Hematopoietic multipotent progenitor cell treated with erythropoietin and hydrocortisone succinate and interleukin-3 and kit ligand, for 17 days (in vitro differentiated cells): ENCODE measurements at places on chromosomes 16 and 17.

- no peak for DNase-seq
These were observed 351 bp downstream of the MYL4 start for GRCh38 chr17:47209499-47209898.

- DNase-seq: peak; percentile 68
These were observed 240.3 kb upstream of the GSE1 start for GRCh38 chr16:85372627-85373372.

DNA sequence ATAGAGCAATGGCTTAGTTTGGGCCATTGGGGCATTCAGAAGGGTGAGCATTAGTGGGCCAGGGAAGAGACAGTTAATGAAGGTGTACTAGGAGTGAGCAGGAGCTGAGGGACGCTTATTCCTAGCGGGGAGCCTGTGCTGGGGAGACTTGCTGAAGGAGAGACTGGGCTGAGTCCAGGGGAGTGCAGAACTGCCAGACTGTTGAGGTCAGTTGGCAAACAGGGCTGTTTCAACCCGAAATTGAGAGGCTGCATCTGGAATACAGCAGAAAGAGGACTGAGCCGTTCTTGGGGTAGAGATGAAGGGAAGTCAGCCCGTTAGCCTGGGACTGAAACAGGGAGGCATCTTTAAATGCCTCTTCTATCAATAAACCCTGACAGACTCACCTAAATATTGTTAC is 33.2 kb downstream of the MAP2K6 start:
- DNase-seq: no peak

DNA sequence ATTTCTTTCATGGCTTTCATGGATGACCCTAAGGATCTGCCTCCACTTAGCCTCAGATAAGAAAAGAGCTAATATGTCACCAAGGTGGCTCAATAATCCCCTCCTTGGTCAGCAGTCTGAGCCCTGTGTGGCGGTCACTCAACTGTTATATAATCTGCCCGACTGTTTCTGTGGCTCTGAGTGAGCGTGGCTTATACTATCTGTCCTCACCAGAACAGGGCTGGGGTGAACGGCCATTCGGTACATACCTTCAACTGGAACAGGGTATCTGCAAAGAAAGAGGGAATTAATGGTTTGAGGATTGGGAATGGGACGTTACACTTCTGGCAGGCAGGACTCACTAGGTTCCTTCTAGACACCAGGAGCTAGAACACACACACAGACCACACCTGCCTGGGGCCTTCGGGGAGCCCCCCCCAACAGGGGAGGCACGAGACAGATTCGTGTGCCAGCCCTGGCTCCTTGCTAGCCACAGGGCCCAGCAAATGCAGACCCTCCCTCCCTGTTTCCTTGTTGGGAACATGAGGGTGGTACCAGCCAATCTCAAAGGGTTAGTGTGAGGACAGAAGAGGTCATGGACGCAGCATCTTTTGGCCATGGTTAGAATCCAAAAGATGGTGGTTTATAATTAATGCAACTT is 3.7 kb downstream of the CHMP1A start:
- DNase-seq: no peak

DNA sequence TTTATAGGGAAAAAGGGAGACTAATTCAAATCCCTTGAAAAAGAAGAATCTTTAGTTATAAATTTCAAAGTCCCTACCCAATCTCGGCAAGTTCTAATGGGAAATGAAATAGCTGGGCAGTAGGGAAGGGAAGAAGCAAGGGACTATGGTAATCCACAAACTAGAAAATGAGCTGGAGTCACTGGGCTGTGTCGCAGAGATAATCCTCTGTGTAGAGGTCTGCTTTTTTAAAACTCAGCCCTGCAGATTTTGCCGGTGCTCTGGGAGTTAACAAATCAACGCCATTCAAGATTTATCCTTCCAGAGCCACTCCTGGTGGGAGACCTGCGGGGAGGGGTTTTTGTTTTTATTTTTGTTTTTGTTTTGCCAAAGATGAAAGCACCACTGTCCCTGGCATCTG is 20.8 kb downstream of the SNX11 start:
- no peak for DNase-seq

GRCh38 chr16:24918641-24919040 is 72.9 kb downstream of the SLC5A11 start:
- DNase-seq: no peak

GRCh38 chr17:74759941-74760340 is 11.5 kb downstream of the NHERF1 start:
- no peak for DNase-seq

DNA sequence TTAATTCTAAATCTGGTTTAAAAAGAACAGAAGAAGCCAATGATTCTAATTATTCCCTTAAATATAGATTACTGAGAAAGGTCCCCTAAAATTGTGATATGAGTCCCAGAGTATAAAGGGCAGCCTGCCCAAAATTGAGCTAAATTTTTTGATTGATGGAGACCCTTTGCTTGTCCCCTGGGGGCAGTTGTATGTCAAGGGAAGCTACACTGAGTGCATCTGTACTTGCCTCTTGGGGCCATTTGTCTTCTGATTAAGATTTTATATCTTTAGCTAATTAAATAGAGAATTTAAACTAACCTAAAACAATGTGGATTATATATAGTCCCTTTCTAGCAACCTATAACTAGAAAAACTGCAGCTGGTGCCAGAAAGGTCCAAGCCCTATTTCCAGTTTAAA is 12.6 kb downstream of the BLMH start:
- no peak for DNase-seq

- DNase-seq: no peak
These were observed 112.2 kb upstream of the ZNF750 start for GRCh38 chr17:82952019-82952418.

DNA sequence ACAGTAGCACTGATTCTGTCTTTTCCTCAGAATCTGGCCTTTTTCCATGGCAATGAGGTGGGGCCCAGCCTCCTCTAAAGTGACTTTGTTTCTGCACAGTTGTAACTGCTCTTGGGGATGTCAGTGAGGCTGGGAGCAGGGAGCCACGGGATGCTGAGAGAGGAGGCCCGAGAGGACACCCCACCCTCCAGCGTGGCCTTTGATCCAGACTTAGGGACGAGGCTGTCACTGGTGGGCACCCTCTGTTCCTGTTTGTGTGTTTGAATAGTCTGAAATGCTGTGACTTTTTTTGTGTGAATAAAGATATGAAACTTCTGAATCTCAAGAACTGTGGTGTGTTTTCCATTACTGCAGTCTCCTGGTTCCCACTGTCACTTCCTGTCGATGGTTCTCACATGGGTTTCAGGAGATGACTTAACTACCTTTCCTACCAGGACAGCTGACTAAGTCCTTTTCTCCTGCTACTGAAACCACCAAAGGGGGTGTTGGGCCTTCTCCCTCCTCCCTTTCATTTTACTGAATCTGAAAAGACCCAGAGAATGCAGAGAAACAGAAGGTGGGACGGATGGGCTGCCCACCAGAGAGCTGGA is 18.6 kb downstream of the KCTD2 start:
- no peak for DNase-seq

DNA sequence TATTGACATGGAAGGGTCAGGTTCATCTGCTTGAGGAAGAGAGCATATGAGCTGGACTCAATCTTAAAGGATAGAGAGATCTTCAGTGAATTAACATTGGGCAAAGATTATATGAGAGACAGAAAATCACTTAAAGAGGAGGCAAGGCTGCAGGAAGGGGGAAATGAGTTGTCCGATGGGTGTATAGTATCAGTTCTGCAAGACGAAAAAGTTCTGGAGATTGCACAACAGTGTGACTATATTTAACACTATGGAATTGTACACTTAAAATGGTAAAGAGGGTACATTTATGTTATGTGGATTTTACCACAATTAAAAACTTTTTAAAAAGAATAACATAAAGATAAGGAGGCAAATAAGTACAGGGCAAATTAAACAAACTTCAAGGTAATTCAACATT is 80.7 kb downstream of the HELZ start:
- DNase-seq: no peak

DNA sequence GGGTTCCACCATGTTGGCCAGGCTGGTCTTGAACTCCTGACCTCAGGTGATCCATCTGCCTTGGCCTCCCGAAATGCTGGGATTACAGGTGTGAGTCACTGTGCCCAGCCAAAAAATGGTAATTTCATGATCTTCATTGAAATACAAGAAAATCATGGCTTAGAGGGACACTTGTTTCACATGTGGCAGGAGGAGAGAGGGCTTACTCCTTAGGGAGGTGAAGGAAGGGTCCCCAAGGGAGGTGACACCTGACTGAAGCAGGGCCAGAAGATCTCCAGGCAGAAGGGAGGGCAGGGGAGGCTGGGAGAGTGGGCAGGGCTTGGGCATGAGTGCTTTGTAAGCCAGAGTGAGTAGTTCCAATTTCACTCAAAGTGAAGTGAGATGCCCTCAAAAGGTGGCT is 20.0 kb upstream of the ITGAX start:
- DNase-seq: no peak

DNA sequence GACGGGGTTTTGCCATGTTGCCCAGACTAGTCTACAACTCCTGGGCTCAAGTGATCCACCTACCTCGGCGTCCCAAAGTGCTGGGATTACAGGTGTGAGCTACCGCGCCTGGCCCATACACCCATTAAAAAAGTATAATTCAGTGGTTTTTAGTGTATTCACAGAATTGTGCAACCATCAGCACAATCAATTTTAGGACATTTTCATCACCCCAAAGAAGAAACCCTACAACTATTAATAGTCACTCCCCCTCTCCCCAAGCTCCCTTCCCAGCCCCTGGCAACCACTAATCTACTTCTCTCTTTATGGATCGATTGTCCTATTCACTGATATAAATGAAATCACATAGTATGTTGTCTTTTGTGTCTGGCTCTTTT is 3.8 kb upstream of the EEF2K start:
- no peak for DNase-seq

DNA sequence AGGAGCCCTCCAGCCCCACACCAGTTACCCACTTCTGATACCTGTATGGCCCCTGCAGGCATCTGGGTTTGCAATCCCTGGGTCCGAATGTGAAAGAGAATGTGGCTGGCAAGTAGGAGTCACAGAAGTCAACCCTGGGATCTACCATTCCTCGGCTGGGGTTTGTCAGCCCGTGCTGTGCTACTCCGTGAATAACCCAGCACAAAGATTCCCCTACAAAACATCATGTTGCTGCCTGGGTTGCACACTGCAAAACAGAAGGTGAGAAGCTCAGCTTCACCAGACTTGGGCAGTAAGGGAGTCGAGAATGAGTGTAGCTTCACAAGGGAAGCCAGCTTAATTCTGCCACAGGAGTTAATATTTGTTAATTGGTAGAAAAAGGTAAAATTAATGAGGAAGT is 137.1 kb downstream of the ZFHX3 start:
- no peak for DNase-seq

DNA sequence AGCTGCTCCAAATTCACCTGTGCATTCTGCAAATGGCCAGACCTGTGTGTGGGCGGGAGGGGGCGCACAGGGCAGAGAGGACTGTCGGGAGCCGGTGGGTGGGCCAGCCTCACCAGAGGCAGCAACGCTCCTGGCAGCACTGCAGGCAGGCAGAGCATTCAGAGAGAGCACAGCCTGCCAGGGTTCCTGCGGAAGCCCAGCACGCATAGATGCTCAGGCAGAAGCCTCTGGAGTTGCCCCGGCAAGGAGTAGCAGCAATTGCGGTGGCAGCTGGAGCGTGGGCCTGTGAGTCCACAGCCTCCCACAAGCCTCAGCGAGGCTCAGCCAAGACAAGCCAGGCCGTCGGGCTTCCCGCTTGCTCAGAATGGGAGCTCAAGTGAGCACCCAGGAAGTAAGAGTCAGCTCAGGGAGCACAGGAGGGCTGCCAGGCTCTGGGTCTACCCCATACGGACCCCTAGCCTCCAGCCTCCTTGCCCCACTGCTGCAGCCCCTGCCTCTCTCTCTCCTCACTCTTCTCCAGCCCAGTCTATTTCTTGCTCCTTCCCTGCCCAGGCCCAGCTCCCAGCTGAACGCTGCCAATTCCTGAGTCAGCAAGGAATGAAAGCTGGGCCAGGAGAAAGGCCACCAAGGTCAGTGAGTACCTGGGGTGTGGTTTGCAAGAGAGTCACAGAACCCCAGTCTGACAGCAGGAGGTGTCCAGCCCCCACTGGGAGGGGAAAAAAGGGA is 9.6 kb downstream of the EMC6 start:
- DNase-seq: no peak

DNA sequence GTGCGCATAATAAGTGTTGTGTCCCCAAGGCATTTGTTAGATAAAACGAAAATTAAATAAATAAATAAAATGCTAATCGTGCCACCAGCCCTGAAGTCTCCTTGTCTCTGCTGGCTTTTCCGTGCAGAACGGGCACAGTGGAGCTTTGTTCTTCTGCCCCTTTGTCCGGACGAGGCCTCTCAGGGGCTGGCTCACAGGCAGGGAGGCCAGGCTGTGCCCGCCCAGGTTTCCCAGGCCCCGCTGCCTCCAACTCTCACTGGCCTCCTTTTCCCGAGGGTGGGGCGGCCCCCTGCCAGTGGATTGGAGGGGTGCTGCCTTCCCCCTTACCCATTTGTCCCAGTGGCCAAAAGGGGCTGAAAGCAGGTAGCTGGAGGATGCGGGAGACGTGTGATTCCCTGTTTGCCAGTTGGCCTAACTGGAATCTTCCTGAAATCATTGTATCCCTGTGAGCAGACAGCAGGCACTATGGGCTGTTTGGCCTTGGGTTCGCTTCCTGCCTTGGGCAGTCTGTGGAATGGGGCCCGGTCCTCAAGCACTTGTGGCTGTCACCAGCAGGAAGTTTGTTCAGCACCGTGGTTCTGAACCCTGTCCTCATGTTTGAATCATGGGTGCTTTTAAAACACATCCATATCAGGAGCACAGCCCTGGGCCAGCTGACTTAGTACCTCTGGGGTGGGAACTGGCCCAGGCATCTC is 64.4 kb downstream of the KSR1 start:
- DNase-seq: no peak

GRCh38 chr16:28277537-28278388 is 14.6 kb upstream of the SBK1 start:
- peak; percentile 69 for DNase-seq

- DNase-seq: peak; percentile 21
These were observed 26.8 kb downstream of the MPP2 start for GRCh38 chr17:43880420-43880991.

DNA sequence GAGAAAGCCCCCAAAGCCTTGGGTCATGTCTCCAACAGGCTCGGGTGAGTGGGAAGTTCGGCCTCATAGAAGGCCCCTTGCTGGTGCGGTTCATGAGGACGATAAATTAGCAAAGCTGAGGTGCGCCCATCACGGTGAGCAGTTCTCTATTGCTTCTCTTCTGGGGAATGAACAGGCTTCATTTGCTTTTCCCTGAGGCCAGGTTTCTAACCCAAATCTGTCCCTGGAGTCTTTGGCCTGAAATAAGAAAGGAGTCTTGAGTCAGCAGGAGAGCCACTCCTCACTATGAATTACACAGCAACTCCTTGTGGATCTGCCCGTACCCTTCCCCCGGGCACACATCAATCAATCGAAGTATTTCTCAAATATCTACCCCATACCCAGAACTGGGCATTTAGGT is 94.6 kb downstream of the YPEL2 start:
- no peak for DNase-seq
